ENCODE measurements at places on chromosomes 3 and 15.

GRCh38 chr15:84400017-84400740 is 164.6 kb downstream of the GOLGA6L4 start:
- no peak for DNase-seq

- no peak for DNase-seq
These were observed 24.7 kb downstream of the TRIM71 start for GRCh38 chr3:32842531-32842931.

- DNase-seq = no peak
These were observed 93.9 kb downstream of the EOMES start for GRCh38 chr3:27628026-27628750.

GRCh38 chr3:132160198-132160597 is 125.4 kb upstream of the CPNE4 start:
- DNase-seq = no peak

Data from NCI-H1417 treated with DMSO at 0.1 percent for 48 hours (cell line).